ENCODE measurements at places on chromosomes 3 and 15.

DNA sequence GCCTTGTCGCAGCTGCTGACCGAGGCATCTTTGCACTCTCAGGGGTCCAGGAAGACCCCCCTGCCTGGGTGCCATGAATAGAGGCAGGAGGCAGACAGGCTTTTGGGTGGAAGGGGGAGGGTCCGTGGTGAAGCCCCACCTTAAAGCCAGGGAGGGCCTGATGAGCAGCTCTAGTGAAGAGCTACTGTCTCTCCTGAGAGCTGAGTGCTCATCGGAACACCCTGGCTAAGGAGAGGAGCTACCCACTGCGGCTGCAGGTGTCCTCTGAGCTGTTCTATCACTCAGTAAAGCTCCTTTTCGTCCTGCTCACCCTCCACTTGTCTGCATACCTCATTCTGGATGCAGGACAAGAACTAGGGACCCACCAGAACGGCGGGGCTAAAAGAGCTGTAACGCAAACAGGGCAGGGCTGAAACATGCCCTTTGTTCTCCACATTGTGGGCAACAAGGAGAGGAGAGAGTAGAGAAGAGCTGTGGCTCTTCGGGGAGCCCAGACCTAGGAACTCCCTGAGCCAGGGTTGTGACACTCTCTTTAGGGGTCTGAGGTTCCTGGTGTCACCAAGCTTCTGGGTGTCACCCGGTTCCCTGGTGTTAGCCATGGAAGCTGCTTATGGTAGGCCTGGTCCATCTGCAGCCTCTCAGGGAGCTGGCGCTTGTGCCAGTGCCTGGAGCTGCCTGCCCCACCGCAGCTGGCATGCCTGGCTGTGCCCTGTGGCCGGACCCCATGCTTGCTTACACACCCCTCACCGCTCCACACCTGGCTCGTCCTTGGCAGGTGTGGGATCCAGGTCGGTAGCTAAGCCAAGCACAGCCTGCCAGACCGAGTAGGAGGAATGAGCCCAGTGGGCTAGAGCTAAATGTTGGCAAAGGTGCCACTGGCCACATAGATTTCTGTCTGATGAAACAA is 26.2 kb upstream of the TFG start:
- DNase-seq = no peak

- peak; percentile 88 for DNase-seq
These were observed 8.1 kb downstream of the PPM1M start for GRCh38 chr3:52253314-52254304.

GRCh38 chr3:8964436-8965370 is 1.4 kb upstream of the RAD18 start:
- no peak for DNase-seq

DNA sequence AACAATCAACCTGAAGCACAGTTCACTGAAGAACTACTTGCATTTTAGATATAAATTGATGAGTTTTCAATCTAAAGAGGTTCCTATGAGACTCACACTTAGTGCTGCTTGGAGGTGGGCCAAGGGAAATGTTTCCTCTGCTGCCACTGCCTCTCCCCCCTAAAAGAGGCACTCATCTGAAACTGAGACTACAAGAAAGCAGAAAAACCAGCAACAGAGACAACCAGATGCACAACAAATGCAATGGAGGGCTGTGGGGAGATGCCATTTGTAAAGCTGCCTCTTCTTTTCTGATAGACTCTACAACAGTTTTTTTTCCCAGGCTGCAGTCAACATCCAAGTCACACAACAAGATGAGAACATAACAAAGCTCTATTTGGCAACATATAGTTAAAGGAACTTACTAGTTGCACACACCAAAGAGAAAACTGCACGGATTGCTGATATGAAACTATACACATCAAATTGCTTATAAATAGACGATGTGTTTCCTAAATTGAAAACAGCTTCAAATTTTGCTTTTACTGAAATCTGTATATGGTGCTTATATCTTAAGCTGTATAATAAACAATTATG is 11.0 kb downstream of the TSPAN3 start:
- no peak for DNase-seq

- no peak for DNase-seq
These were observed 1.4 kb downstream of the DOCK3 start for GRCh38 chr3:50676031-50676705.

All from GF-D8 (cell line).